SK-N-SH (cell line): ENCODE measurements at places on chromosomes 12 and 14. TPM values are rescaled to one million over a fixed set of nuclear protein-coding genes. Genes with fewer than 3 reads are reported as not detected.

CISTR gene
- not detected in 2 replicates for polyA plus RNA-seq

NPC2 gene
- polyA plus RNA-seq: 340 and 522 TPM in 2 replicates

MYH6 gene
- polyA plus RNA-seq: not detected in 2 replicates

B4GALNT3 gene
- 0.34 and 0.53 TPM in 2 replicates for polyA plus RNA-seq
